Cerebellum (tissue), 4 donors: ENCODE measurements at places on chromosomes 16 and 17.

DNA sequence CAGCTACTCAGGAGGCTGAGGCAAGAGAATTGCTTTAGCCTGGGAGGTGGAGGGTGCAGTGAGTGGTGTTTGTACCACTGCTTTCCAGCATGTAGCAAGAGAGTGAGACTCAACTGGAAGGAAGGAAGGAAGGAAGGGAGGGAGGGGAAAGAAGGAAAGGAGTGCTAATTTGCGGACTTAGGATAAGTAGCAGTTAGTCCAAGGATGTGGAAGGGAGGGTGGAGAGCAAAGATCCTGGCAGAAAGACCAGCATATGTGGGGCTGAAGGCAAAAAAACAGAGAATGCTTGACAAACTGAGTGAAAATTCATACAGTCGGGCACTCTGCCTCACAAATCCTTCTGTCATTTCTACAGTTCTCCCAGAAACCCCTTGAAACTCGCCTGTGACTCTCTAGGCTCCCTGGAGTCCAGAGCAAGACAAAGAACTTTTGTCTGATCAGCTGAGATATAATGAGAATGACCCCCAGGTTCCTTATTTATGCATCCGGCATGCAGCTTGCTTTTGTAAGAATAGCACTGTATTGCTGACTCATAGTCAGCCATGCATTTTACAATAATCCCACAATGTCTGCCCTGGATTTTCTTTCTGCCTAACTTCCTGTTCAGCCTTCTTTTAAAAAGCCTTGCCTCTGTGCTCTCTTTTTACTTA, 31.5 kb downstream of the CDK5RAP3 start:
- DNase-seq, result no peak

- DNase-seq, result no peak
Observed at GRCh38 chr17:57766318-57766943, 21.3 kb upstream of the CCDC182 start.

- no peak for DNase-seq
Observed at GRCh38 chr17:46929413-46929812, 6.5 kb downstream of the GOSR2 start.

DNA sequence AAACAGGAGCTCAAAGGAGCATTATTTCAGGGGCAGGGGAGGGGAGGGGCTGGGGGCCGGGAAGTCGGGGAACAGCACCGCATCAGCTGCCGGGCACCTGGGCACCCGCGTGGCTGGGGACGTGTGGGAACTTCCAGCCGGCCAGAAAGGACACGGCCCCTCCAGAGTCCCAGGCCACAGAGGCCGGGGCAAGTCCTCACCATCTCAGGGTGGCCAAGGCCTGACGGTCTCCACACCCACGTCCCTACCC, 1.1 kb downstream of the PGAP6 start:
- DNase-seq, result no peak

- no peak for DNase-seq
Observed at GRCh38 chr17:877630-878029, 95.5 kb downstream of the MRM3 start.

DNA sequence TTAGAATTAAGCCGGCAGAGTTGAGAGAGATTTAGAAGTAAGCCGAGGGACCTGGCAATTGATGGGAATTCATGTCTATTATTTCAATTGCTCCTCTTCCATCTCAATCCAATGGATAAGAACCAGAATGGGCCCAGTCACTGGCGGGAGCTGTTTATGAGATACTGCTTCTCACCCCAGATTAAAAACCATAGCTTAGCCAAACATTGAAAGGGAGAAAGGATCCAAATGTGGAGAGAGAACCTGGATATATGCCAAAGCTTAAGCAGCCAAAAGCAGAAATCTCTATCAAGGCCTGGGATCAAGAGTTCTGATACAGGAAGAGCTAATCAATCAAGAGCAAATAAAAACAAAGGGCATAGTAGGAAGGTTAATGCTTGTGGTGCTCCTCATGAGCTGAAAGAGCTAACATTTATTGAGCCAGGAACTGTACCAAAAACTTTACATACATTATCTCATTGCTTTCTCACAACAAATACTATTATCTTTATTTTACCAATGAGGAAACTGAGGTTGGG, 2.8 kb downstream of the SLFN12L start:
- no peak for DNase-seq

GRCh38 chr17:33113991-33114370, 122.3 kb downstream of the SPACA3 start:
- no peak for DNase-seq

DNA sequence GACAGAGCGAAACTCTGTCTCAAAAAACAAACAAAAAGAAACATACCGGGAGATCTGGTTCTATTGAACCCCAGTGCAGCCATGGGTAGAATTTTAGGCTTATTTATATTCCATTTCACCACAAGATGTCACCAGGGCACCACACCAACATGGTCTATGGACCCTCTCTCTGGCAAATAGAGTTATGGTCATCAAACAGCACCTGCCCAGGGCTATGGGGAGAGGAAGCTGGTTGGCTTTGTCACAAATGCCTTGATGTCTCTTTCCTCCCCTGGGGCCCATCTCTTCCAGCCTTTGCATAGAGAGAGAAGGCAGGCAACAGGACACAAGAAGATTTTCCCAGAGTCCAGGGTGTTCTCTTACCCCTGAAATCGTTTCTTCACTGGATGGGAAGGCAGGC, 128.4 kb downstream of the WWOX start:
- DNase-seq, result peak; percentile 23

GRCh38 chr17:57187391-57187790, 68.9 kb upstream of the MSI2 start:
- no peak for DNase-seq

- no peak for DNase-seq
Observed at GRCh38 chr16:81711657-81712319, 67.3 kb upstream of the PLCG2 start.

DNA sequence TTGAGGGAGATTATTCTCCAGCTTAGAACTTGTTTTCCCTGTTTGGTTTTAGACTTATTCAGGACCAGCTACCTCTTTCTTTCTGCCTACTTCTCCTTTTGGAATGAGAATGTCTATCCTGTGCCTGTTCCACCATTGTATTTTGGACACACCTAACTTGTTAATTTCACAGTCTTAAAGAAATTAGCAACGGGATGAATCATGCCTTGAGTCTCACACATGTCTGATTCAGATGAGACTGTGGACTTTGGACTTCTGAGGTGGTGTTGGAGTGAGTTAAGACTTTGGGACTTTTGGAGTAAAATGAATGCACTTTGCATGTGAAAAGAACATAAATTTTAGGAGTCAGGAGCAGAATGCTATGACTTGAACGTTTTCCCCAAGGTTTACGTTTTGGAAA, 581.4 kb downstream of the CDH11 start:
- no peak for DNase-seq

DNA sequence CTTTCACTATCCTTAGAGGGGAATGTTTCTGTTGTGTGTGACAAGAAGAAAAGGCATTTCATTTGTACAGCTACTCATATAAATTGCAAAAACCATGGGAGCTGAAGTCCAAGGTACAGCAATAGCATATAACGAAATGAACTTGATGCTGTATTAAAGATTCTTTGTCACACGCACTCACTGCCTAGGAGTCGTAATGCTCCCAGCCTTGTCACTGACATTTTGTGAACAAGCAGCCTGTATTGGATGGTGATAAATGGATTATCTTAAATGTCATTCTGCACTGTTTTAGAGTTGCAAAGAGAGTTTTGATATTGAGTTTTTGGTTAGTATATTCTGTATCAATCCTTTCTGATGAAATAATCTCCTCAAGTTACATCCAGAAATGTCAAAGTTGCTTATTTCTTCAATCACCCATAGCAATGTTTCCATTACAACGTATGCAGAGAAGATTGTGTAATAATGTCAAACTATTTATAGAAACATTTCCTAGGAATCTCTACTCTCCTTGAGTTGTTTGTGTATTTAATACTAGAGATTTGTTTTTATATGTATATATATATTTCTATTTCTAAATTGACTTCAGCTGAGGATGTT, 270.6 kb downstream of the FTO start:
- DNase-seq, result no peak

DNA sequence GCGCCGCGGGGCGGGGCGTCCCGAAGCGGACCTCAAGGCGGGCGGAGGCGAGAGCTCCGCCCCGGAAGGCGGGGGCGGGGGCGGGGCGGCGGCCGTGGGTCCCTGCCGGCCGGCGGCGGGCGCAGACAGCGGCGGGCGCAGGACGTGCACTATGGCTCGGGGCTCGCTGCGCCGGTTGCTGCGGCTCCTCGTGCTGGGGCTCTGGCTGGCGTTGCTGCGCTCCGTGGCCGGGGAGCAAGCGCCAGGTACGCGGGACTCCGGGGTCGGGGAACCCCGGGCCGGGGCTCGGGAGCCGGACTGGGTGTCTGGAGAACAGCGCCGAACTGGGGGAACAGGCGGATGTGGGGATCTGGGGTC, at the start of gene TNFRSF12A:
TSS of gene TNFRSF12A (plus strand) at position 122 of the 357 bp plus-strand sequence. CDS start at position 152, 30 bp downstream.
- peak; percentile 78 for DNase-seq

DNA sequence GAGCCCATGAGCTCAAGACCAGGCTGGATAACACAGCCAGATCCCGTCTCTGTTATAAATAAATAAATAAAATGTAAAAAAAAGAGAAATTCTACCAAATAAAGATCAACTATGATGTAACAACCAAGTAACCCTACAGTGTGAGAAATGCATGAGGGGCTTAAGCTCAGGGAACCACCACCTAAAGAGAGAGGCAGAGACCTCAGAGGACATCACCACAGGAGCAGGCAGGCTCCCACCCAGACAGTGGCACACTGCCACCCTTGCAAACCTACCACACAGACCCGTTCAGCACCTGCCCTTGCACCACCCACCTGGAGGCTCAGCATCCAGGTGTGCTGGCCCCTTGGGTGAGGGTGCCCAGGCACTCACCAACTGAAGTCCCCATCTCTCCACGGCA, 45.6 kb downstream of the ANKRD11 start:
- no peak for DNase-seq

- no peak for DNase-seq
Observed at GRCh38 chr17:37147301-37147812, 198.6 kb downstream of the AATF start.

GRCh38 chr16:51302042-51302441, 151.0 kb upstream of the SALL1 start:
- DNase-seq, result no peak

DNA sequence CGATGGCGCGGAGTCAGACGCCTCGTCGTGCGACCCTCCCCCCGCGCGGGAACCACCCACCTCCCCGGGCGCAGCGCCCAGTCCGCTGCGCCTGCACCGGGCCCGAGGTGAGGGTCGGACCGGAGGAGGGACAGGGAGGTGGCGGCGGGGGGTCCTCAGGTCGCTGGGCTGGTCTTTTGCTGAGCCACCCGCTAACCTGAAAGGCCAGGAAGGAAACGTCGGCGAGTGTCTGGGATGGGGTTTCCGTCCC, 4.9 kb downstream of the TBX2 start:
- DNase-seq, result no peak

- no peak for DNase-seq
Observed at GRCh38 chr16:56094231-56094630, 97.1 kb upstream of the GNAO1 start.

- no peak for DNase-seq
Observed at GRCh38 chr16:14354561-14355351, 275.3 kb downstream of the PARN start.

DNA sequence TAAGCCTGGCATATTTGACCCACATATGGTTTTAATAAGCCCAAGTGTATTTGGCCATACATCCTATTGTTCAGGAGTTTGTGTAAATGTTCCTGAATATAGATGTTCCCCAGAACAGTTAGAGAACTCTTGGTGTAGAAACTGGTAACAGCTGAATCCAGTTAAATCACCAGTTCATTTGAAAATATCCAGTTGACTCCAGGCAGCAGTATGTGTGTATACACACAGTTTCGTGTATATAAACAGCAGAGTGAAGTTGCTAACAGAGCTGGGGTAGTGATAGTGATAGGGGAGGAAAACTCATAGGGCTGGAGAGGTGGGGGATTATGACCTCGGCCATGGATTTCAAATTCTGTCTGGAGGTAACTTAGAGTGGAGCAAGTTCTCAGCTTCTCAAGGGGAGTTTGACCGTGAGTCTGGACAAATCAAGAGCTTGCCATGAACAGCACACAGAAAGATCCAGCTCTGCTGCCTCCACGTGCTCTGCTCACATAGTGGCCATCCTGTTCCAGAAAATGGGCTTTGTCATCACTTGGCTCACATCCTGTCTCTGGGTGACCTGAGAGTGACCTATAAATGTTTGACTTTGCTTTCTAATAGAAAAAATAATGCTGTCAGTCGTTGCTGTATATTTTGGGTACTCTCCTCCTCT, 30.6 kb upstream of the MMD start:
- DNase-seq, result no peak

DNA sequence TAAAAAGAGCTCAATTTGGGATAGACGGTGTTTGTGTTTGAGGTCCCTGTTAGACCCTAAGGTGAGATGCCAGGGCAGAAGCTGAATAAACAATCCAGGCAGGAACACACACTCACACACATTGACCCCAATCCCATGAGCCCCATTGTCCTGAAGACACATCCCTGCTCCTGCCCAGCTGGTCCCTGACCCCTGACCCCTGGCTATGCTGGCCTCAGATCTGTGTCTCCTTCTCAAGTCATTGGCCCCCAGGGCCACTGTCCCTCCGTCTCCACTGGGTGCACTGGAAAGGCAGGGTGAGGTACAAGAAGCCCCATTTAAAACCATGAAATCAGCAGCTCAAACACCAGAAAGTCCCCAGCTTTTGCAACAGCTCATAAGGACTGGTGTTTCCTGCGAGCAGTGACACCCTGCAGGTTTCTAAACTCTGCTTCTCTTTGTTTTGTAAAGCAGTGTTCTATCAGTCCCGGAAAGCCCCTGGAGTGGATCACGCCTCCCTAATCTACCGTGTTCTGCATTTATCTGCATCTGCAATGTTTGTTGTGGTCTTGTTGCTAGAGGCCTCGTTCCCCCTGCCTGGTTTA, 18.0 kb upstream of the ASGR2 start:
- no peak for DNase-seq

GRCh38 chr17:17767154-17767869, 69.5 kb downstream of the SREBF1 start:
- DNase-seq, result no peak

DNA sequence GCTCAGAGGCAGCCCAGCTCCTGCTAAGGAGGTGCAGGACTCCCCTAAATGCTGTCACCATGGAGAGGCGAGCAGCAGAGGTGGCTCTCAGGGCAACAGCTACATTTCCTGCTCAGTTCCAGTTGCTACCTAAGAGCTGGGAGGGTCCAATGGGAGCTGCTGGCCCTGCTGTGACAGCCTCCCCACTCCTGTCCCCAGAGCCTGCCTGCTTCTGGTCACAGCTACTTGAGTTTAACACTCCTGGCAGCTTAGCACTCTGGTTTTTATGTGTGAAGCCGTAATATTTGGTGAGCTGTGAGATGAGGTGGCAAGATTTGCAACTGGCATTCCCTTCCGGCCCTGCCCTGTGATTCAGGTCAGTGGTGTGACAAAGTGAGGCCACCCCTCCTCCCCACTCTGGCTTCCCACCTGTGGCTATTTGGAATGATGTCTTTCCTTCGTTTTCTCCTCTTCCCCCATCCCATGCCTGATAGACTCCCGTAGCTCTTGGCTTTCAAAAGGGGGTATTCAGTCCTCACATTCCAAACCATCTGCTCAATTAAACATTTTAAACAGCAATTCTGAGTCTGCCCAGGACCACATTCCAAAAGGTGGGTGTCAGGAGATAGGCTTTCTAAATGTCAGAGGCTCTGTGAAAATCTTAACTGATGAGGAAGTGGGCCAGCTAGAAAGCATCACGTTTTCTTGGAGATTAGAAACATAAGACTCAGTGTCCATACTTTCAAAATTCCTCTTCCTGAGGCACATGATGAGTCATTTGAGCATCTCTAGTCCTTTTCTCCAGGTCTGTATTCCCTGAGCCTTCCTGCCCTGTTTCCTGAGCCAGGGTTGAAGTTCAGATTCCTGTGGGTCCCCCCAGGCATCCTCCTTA, 42.6 kb upstream of the SKAP1 start:
- no peak for DNase-seq

- no peak for DNase-seq
Observed at GRCh38 chr17:73983621-73984400, 219.7 kb upstream of the RPL38 start.

- peak; percentile 83 for DNase-seq
Observed at GRCh38 chr17:7294614-7295153, at the start of gene YBX2. Gene YBX2 (minus strand): TSS chr17:7294639. CDS start chr17:7294500, 139 bp downstream.
